Thymus (tissue), 14 donors: ENCODE measurements at places on chromosomes 3 and 15.

- DNase-seq, result no peak
Observed at GRCh38 chr3:37594873-37595783, 266.6 kb upstream of the CTDSPL start.

DNA sequence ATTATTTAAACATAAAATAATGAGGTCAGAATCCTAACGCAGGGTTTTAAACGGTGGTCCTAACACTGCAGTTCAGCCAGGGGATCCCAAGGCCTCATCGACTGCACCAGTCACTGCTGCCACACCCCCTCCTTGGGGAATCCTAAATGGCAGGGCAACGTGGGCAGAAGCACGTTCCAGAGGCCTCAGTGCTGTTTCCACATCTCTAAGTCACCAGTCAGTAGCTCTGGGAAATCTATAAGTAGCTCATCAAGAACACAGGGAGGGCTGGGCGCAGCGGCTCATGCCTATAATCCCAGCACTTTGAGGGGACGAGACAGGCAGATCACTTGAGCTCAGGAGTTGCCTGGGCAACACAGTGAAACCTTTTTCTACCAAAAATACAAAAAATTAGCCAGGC, 47.5 kb downstream of the PRTG start:
- DNase-seq, result no peak

GRCh38 chr15:58889363-58889762, 44.1 kb downstream of the SLTM start:
- DNase-seq, result no peak

- no peak for DNase-seq
Observed at GRCh38 chr3:135792174-135792573, 173.4 kb upstream of the PPP2R3A start.

DNA sequence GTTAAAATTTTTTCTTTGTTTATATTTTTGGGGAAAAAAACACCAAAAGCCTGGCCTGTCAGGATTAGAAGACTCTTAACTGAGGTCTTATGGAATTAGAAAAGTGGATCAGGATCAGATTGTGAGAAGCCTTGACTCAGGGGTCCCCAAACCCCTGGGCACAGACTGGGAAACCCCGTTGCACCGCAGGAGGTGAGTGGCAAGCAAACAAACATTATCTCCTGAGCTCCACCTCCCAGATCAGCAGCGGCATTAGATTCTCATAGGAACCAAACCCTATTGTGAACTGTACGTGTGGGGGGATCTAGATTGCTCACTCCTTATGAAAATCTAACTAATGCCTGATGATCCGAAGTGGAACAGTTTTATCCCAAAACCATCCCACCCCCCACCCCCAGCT, 117.2 kb downstream of the TCF12 start:
- no peak for DNase-seq

- no peak for DNase-seq
Observed at GRCh38 chr3:23954144-23954543, 9.1 kb downstream of the NR1D2 start.

DNA sequence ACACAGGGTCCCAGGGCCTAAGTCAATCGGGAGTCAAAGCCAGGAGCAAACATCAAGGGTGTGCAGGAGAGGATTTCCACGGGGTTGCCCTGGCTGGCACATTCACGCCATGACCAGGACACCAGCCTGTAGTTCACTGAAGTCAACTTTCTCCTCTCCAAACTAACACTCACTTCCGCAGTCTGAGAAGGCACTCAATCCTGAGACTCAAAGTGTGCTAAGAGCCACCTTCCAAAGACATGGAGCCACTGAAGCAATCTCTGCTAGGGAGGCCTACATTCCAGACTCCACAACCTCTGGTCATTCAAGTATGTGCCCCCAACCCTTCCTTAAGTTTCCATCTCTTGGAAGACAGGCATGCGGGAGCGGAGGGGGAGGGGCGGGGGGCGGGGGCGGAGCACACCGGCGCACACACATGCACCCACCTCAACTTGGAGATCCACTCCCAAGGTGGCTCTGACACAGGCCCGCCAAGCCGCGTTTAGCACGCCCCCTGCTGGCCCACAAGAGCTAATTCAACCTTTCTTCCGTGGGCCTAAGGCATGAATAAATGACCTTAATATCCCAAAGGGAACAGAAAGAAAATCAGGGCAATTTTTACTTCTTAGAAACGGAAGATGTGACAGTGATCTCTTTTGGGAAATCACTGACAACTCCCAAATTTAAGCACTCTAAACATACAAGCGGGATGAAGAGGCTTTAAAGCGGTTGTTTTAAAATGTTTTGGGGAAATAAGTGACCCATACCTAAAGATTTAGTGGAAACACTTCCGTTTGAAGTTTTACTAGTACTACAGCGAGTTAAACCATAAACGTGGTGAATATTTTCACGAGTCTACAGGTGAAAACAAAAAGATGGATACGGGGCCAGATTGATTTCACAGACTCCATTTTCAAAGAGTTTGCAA, 162.5 kb upstream of the CHRNA7 start:
- DNase-seq, result peak; percentile 59

DNA sequence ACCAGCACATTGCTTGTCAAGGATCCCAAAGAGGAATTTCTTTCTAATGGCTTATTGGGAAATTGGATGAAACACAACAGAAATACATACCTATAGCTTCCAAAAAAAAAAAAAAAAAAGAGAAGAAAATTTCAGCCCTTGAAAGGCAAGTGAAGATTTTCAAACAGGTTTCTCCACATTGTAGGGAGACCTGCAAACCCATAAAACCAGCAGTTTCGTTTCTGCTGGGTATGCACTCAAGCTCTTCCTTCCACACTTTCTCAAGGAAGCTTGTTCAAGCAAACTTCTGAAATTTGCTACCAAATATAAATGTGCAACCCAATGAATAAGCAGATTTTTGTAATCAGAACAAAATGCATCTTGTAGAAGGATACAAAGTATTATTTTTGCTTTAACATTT, 15.9 kb upstream of the SH3BP5 start:
- no peak for DNase-seq

GRCh38 chr3:52494886-52495495, at the start of gene STAB1:
Gene STAB1 (plus strand): TSS chr3:52495338. CDS start chr3:52495414, 76 bp downstream.
- DNase-seq, result no peak

DNA sequence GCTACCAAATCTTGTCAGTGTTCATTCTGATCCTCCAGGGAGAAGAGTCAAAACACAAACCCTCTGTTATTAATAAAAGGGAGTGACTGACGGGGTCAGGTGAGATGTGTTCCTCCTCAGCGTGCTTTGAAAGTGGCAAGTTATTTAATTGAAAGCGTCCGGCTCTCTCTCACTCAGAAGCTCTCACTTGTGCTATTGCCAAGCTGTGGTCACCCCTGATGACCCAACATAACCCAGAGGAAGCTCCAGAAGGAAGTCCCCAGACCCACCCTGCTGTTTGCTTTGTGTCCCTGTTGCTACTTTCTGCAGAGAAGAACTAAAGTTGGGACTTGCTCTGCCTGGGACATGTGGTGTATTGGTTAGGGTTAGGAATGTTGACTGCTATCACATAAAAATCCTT, 235.6 kb downstream of the EDEM1 start:
- DNase-seq, result no peak

DNA sequence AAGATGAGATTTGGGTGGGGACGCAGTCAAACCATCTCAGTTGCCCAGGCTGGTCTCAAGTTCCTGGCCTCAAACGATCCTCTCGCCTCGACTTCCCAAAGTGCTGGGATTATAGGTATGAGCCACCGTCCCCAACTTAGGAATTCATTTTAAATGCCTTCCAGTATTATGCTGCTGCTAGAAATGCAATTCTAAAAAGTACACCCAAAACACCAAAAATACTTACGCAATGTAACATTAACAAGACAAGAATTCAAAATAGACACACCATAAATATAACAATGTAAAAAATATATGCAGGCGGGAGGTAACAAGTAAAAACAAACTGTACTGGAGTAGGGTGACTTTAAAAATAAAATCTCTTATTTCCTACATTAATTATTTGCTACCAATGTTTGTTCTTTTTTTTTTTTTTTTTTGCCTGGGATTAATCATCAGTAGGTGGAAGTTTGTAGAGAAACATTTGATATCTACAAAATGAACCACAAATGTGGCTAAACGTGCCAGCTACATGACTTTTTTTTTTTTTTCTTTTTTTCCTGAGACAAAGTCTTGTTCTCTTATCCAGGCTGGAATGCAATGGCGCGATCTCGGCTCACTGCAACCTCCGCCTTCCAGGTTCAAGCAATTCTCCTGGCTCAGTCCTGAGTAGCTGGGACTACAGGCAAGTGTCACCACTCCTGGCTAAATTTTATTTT, 56.8 kb downstream of the SETMAR start:
- no peak for DNase-seq

- DNase-seq, result no peak
Observed at GRCh38 chr15:60612400-60613048, 133.6 kb upstream of the ICE2 start.

DNA sequence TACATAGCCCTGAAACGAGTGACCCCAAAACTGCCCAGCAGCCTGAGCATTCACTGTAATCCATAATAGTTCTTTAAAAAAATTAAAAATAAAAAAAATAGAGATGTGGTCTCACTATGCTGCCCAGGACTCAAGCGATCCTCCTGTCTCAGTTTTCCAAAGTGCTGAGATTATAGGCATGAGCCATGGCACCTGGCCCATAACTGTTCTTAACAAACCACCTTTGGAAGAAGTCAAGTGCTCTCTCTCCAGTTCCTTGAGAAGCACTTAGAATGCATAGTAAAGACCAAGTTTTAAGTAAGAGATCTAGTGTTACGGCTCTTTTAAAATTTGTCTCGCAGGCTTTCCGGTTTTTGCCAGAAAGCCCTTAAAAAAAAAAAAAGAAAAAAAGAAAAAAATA, 8.2 kb downstream of the CDC25A start:
- DNase-seq, result no peak

GRCh38 chr3:137764001-137764433, at the start of gene SOX14:
Gene SOX14 (plus strand): TSS chr3:137764315. CDS start chr3:137764785, 470 bp downstream.
- no peak for DNase-seq

DNA sequence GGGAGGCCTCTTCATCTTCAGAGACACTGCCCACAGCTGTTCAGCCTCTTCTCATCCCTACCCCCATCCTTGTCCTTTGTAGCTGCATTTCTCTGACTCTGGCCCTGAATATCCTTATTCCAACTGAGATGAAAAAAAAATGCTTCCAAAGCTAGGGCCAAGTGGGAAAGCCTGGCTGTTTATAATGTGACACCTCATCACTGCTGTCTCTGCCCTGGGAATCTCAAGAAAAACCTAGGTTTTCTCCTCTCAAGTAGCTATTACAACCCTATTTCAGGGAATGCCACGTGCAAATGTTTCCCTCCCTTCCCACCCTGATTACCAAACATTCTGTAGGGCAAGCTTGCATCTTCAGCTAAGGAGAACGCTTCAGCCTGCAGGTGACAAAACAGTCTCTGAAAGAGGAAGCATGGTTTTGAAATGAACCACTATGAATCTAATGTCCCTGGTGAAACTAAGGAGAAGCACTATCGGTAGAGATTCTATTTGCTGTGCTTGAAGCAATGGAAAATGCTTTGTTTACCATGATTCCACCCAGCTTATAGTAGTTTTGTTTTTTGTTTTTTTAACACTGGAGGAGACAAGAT, 65.4 kb downstream of the USF3 start:
- no peak for DNase-seq

DNA sequence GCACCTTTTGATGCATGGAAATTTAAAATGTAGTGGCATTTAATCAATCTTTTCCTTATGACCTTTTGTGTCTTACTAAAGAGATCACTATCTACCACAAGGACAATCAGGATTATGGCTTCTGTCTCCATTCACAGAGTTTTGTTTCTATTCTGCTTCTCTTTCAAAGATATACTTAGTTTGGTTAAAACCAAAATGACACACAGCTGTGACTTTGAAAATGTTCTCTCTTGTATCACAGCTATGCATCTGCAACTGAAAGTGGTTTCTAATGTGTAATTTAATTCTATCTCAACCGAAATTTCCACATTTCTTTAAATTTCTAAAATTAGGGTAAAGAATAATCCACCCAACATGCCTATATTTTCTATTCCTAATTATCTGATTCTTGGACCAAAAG, 27.7 kb downstream of the HLTF start:
- DNase-seq, result no peak

DNA sequence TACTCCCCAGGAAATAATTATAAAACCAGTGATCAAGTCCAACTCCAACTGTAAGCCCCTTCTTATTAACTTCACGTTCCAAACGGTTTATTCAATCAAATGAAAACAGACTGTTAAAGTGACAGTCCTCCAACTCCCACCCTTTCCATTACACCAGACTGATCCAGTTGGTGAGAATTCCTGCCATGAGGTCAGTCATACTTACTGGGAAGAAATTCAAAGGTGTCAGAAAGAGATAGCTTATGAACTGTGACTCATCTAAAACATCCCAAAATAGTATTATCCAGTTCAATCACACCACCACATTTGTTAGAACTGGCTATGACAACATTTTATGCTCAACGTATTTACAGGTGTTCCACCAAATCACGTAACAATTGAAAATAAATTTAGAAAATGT, 19.5 kb downstream of the SMARCC1 start:
- no peak for DNase-seq

- DNase-seq, result no peak
Observed at GRCh38 chr3:114794894-114795630, 352.0 kb downstream of the ZBTB20 start.

DNA sequence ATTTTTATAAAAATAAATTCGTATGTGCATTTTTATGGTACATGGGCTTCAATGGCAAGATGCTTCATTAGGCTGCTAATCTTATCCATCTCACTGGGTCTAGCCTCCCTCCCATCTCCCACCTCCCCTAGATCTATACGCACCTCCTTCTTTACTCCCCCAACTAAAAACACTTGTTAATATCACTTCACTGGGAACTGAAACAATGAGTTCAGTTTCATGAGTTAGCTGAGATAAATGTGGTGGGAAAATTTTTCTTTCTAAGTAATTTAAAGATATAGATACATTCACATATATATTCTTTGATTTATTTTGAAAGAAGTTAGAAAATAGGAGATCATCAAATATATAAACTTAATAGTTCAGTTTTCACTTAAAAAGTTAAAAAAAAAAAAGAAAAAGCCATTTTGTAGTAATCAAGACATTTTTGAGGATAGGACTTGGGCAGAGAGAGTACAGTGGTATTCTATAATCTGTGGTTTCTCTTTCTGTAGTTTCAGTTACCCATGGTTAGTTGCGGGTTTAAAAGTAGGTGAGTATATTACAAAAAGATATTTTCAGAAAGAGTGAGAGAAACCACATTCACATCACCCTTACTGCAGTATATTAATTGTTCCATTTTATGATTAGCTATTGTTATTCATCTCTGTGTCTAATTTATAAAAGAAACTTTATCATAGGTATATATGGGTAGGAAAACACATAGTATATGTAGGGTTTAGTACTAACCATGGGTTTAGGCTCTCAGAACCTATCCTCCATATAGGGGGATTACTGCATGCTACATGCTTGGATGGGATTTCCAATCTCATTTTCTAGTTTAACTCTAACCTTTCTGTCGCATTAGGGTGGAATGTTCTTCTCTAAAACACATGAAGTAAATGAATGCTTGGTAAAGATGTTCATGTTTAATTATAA, 316.0 kb upstream of the CBLB start:
- DNase-seq, result no peak

GRCh38 chr3:12073106-12073505, 68.9 kb downstream of the SYN2 start:
- DNase-seq, result no peak
